ENCODE measurements at places on chromosomes 7 and 10.

- DNase-seq, result no peak
Observed at GRCh38 chr7:79590916-79591623, 137.6 kb upstream of the MAGI2 start.

GRCh38 chr10:58755340-58755610, 242.6 kb downstream of the BICC1 start:
- no peak for DNase-seq

DNA sequence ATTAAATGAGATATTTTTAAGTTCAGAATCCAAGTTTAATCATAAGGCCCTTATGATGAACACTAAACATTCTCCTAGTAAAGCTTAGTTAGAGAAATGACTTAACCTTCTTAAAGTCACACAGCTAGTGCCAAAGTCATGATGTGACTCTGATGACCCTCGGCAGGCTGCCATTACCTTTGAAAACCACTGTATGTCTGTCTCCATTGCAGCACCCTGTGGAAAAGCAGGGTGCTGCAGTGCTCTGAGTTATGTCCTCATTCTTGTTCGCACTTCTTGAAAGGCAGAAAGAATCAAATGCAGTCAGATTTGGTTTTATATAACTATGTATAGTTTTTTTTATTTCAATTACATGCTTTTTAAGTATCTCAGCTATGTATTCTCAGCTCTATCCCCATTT, 105.0 kb downstream of the PHTF2 start:
- no peak for DNase-seq

- peak; percentile 18 for DNase-seq
Observed at GRCh38 chr10:133124357-133125211, 35.4 kb upstream of the KNDC1 start.
